ENCODE measurements at places on chromosomes 3 and 15. TPM values are rescaled to one million over a fixed set of nuclear protein-coding genes. Genes with fewer than 3 reads are reported as not detected.

DNA sequence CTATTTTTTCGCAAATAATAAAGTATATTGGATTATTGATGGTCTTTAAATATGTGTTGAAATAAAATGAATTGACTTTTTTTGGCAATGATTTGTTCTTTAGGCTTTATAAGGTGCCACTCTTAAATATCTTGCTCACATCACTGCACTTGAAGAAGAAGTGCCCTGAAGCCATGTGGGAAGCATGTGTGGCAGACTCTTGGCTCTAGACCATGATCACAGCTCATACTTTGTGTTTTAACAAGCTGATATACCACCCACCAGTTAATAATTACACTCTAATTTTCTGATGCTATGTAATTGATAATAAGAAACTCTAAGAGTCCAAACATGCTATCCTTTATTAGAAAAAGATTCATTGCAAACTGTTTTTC lies 52.1 kb upstream of the TGFBR2 start:
- no peaks in the 10 kb centered on the region for H3K27me3 ChIP-seq
- H3K36me3 ChIP-seq: no peaks in the 10 kb centered on the region

DNA sequence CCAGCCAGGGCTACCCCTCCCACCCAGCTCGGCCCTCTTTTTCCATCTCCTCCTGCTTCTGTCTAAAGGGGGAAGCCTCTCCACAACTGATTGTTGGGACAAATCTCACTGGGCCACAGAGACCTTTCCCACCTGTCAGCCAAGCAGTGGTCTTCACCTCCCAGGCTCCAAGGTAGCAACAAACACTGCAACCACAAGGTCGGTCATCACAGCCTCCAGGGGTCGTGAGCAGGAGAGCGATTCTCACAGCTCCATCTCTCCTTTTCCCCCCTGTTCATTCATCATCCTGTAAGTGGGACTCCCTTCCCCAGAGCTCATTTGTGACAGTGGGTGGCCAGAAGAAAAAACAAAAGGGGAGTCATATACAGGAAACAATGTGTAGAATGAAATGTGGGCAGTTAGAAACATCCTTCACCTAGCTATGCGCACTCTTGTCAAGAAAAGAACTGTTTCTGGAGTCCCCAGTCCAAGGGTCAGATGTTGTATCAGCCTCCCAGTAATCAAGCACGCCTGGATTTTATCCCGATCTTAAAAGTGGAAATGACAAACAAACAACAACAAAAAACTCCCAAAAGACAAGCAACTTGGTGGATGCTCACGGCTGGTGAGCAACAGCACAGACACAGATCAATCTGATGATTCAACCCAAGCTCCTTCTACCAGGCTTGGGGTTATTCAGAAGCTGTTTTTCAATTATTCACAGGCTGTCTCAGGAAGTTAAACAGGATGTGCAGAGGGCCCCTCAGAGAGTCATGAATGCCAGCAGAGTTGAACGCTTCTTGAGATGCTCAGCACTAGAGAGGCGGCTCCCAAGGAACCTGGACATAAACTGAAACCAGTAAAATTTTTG lies 22.4 kb downstream of the LYZL4 start:
- no peak overlapping the region for H3K27ac ChIP-seq
- DNase-seq: no peak
- no peaks in the 10 kb centered on the region for H3K27me3 ChIP-seq
- no peak overlapping the region for H3K4me3 ChIP-seq
- H3K36me3 ChIP-seq: no peaks in the 10 kb centered on the region

DNA sequence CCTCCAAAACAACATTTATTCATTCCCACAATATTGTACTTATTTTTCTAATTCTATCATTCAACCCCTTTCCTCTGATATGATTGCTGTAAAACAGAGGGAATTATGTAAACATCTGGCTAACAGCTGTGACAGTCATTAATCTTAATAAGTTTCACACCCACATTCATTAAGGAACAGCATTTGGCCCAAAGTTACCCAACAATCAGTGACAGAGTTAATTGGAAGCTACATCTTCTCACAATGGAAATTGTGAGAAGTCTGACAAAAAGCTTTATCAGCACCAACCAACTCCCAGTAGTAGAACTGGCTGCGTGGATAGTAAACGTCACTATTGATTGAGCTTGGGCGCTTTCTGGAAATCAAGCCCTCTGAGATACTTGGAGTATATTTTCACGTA lies 165.8 kb upstream of the SLC24A5 start:
- no peak overlapping the region for H3K4me3 ChIP-seq
- H3K36me3 ChIP-seq: no peaks in the 10 kb centered on the region
- H3K4me1 ChIP-seq: no peaks in the 10 kb centered on the region
- no peak overlapping the region for H3K27ac ChIP-seq

DNA sequence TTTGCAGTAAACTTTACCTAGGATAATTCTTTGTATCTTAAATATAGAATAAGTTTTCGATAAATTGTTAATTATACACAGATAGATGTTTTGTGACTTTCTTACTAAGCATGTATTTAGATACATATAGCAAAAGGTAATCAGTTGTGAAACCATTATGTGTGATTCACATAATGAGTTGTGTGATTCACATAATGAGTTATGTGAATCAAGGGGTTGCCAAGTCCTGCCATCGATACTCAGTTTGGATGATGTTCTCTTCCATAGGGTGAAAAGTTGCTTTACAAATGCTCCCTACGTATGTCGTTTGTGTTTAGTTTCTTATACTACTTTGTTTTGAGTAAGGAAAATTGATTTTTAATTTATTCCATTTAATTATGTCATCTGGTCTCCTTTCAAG lies 682.1 kb downstream of the MECOM start:
- H3K4me3 ChIP-seq: no peak overlapping the region
- no peaks in the 10 kb centered on the region for H3K36me3 ChIP-seq
- H3K4me1 ChIP-seq: no peaks in the 10 kb centered on the region

GRCh38 chr3:186170516-186170915 lies 61.6 kb upstream of the ETV5 start:
- no peaks in the 10 kb centered on the region for H3K27me3 ChIP-seq
- no peak overlapping the region for H3K27ac ChIP-seq
- no peak overlapping the region for H3K4me3 ChIP-seq
- H3K36me3 ChIP-seq: no peaks in the 10 kb centered on the region
- H3K4me1 ChIP-seq: no peaks in the 10 kb centered on the region
- no peak for DNase-seq

GRCh38 chr15:44593042-44593736 lies 56.2 kb downstream of the EIF3J start:
- H3K4me3 ChIP-seq: no peak overlapping the region
- H3K27me3 ChIP-seq: no peaks in the 10 kb centered on the region
- H3K4me1 ChIP-seq: no peaks in the 10 kb centered on the region
- H3K27ac ChIP-seq: no peak overlapping the region

Gene SNX4
- total RNA-seq: 28.0 TPM

Gene NOX5
- total RNA-seq: not detected

Gene CASR
- not detected for total RNA-seq

Gene RTP1
- total RNA-seq: 0.13 TPM

Gene MTFMT
- total RNA-seq: 41.0 TPM

Gene PLA2G4E
- not detected for total RNA-seq
